ENCODE measurements at places on chromosomes 5 and 9.

GRCh38 chr5:119271758-119272730 is 83.8 kb upstream of the TNFAIP8 start:
- no peak for DNase-seq

- no peak for DNase-seq
Observed at GRCh38 chr9:107358986-107359385, 75.9 kb downstream of the RAD23B start.

- DNase-seq = no peak
Observed at GRCh38 chr9:132094314-132094791, 14.7 kb upstream of the MED27 start.

- DNase-seq = no peak
Observed at GRCh38 chr5:93598091-93599000, 15.3 kb downstream of the NR2F1 start.

- no peak for DNase-seq
Observed at GRCh38 chr9:135971111-135971766, 10.1 kb upstream of the UBAC1 start.

DNA sequence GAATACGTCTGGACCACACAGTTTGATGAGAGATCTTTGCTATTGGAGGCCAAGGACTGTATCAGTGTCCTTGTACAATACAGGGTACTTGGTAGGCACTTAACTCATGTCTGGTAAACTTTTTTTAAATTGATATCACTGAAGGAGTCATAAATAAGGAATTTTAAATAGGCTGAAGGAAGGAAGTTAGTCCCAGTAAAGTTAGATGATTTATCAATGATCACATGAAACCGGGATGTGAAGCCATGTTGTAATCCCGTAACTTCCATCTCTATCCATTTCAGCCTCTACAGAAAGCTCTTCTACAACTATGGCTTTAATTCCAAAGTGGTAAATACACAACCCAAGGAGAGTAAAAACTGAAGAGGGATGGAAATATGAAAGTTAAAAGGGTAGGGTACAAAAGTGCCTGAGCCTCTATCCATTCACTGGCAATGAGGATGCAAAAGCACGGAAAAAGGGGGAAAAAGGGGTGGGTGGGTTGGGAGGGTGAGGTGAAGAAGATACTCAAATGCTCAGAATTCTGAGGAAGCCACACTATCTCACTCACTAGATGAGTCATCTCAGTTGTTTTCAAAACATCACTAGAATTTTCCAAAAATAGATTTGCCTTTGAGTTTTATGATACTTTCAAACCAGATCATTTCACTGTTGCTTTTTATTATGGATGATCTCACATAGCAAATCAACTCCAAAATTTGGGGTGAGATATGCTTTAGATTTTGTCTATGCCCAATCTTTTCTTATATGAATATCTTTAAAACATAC is 1053.5 kb downstream of the NR2F1-AS1 start:
- no peak for DNase-seq

DNA sequence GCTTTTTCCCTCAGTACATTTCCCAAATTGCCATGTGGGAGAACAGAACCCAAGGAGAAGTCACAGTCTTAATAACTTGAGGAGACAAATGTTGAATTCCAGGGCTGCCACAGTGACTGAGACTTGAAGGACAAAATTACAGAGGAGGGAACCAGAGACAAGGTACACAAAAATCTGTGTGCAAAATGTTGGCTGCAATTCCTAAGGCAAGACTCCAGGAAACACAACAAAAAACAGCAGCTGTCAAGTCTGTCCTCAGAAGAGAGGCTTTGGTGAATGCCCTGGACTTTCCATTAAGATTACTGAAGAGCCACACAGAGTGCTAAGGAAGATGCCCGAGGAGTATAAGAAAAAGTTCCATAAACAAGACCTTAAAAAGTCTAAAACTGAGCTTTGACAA is 21.1 kb downstream of the AP3B1 start:
- no peak for DNase-seq
